Stimulated activated CD8-positive, alpha-beta memory T cell treated with anti-CD3 and anti-CD28 coated beads, Interleukin-7, amount 100 ng/mL, for 1 hour (primary cell): ENCODE measurements at places on chromosomes 3 and 15.

DNA sequence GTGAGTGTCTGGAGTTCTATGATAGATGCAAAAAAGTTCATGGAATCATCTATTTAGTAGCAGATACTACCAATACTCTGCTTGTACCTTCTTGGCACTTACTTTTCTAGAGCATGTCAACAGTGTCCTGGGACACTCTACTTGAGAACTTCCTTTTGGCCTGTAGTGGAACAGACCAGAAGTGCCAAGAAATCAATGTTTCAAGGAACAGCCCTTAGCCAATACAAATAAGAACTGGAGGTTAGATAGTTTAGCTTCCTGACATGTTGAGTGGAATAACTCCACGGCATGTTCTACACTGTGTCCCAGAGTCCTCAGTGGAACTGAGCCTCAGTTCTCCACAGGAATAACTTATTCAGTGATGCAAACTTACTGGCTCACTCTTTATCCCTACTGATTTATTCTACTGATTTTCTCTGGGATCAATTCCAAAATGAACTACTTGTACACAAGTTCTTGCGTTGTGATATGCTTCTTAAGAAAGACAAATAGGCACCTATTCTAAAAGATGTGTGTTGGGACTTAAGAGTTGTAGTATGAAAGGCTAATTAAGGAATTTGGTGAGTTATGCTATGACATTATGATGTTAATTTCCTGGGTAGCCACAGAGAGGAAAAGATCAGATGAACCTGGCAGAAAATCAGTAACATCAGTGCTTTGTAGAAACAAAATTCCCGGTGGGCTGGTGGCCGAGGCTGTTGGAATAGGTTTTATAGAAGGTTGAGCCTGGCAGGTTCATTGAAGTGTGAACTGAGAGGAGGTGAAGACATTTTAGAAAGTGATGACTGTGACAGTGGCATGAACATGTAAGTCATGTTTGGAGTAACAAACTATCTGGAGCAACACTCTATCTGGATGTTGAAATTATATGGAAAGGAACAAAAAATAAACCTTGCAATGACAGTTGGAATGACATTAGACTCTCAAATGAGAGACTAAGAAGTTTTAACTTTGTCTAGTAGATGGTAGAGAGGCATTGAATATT, 101.8 kb upstream of the RBMS3 start:
- no peak for DNase-seq

- DNase-seq = no peak
Observed at GRCh38 chr3:4666071-4666470, 172.9 kb downstream of the ITPR1 start.

DNA sequence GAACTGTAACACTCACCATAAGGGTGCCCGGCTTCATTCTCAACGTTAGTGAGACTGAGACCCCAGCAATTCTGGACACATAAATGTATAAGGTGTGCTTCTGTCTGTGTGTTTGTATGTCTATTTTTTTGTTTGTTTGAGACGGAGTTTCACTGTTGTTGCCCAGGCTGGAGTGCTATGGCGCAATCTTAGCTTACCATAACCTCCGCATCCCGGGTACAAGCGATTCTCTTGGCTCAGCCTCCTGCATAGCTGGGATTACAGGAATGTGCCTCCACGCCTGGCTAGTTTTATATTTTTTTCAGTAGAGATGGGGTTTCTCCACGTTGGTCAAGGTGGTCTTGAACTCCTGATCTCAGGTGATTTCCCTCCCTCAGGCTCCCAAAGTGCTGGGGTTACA, 43.3 kb upstream of the C2CD4B start:
- DNase-seq = no peak

GRCh38 chr3:81249540-81250029, 511.9 kb downstream of the GBE1 start:
- no peak for DNase-seq

DNA sequence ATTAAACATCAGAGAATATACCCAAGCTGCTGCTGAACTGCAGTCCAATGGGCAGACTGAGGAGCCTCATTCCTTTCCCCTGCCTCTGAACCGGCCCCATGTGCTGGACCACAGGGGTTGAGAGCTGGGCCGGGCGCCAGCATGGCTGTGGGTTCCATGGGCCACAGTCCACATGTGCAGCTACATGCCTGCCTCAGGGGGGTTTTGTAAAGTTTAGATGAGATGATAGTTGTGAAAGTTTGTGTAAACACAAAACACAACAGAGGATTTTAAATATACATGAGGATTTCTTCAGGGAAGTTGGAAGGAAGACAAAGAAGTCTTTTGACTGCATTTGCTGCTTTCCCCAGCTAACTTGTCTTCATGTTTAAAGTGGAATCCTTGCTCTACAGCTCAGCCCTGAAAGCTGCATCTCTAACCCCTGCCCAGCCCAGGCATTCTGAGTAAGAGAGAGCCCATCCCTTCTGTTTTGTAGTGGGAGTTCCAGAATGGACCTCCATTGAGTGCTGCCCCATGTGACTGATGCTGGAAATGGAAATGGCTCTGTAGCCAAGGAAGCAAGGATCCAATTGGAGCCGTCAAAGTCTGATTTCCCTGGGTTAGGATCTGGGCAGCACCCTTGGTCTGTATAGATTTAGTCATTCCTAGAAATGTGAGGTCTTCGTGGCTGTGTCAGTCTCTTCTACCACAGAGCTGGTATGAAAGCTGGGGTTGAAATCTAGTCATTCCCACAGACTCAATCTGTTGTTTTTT, 17.5 kb downstream of the SLC12A8 start:
- DNase-seq = no peak

DNA sequence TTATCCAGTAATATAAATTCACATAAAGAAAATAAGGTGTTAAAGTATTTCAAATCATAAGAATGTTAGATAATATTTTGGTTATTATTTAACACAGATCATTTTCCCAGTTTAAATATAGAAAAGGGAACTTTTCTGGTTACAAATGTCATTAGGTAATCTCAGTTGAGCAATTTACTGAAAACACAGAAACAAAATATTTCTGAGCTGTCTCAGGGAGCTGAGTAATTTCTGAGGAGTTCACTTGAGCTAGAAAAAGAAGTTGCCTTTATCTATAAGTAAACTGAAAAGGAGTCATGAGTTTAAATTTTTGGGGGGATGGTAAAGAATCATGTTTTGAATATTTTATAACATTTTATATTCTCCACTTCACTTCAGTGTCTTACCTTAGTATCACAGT, 855.4 kb upstream of the ARPP21 start:
- DNase-seq = no peak

DNA sequence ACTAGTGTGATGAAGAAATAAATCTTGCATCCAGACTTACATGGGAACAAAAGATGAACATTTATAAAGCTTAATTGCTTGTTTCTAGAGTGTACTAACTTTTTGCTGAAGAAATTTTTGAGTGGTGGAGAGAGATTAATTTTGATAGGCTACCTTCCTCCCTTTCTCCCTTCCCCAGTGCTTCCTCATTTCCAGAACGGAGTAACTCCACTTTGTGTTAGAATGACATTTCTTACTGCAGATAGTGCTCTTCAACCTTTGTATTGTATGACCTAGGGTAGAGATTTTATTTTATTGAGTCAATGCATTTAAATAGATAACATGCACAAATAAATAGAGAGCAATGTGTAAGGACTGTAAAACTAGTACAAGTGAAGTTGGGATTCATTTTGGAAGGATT, 1.9 kb downstream of the ATP1B3 start:
- DNase-seq = no peak

- no peak for DNase-seq
Observed at GRCh38 chr15:89936051-89936785, 23.5 kb upstream of the ARPIN start.

DNA sequence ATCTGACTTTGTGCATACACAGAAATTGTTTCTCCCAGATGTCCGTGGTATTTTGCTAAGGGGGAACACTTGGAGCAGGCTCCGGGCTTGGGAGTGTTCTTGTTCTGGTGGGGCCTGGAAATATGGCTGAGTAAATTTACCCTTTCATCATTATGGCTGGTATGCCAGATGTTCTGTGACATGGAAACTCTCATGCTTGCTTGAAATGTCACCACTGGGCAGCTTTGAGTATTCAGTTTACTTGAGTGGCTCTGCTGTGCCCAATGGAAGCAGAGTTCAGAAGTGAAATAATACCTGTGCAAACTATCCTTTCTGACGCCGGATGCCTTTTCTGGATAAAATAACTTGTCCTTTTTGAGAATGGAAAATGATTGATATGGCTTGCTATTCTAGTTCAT, 283.6 kb upstream of the TPM1 start:
- no peak for DNase-seq

DNA sequence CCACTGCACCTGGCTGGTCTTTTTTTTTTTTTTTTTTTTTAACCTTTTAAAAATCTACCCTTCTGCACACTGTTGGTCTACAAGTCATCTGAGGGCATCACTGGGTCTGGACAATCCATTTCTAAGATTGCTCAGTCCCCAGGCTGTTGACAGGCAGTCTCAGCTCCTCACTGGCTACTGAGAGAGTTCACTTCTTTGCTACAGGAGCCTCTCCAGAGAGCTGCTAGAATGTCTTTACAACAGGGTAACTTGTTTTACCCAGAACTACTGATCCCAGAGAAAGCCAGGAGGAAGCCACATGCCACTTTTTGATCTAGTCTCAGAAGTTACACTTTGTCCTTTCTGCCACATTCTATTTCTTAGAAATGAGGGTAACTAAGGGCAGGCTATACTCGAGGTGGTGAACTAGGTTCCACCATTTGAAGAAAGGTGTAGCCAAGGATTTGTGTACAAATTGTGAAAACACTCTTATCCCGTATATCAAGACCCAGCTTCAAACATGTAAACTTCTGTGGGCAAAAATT, 5.7 kb upstream of the CCNB2 start:
- DNase-seq = no peak

- no peak for DNase-seq
Observed at GRCh38 chr15:101148881-101149664, 102.8 kb downstream of the CHSY1 start.

- DNase-seq = no peak
Observed at GRCh38 chr3:143215059-143215458, 95.5 kb downstream of the CHST2 start.

GRCh38 chr3:42290966-42291714, 25.2 kb upstream of the CCK start:
- DNase-seq = no peak

- DNase-seq = no peak
Observed at GRCh38 chr3:32181365-32181764, 57.1 kb upstream of the CMTM8 start.

GRCh38 chr15:87369269-87369668, 887.3 kb downstream of the NTRK3 start:
- no peak for DNase-seq

- no peak for DNase-seq
Observed at GRCh38 chr3:167302678-167303077, 77.4 kb downstream of the ZBBX start.

DNA sequence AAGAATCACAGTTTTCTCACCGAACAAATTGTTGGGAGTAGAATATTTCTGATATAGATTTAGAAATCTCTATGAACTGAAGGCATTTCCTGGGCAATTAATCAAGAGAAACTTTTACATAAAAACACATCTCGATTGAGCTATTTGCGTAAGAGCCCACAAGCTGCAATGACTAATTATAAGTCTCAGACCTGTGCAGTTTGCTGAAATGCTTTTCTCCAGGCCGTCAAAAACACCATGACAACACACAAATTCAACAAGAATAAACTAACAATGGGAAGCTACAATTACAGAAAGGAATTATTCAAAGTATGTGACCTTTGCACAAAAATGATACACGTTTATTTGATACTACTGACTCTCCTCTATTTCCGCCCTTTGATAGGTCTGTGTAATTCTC, 481.2 kb upstream of the WNT5A start:
- no peak for DNase-seq

GRCh38 chr15:63324770-63325169, 47.4 kb downstream of the APH1B start:
- DNase-seq = no peak

- DNase-seq = no peak
Observed at GRCh38 chr15:85618228-85618505, 176.6 kb downstream of the KLHL25 start.

DNA sequence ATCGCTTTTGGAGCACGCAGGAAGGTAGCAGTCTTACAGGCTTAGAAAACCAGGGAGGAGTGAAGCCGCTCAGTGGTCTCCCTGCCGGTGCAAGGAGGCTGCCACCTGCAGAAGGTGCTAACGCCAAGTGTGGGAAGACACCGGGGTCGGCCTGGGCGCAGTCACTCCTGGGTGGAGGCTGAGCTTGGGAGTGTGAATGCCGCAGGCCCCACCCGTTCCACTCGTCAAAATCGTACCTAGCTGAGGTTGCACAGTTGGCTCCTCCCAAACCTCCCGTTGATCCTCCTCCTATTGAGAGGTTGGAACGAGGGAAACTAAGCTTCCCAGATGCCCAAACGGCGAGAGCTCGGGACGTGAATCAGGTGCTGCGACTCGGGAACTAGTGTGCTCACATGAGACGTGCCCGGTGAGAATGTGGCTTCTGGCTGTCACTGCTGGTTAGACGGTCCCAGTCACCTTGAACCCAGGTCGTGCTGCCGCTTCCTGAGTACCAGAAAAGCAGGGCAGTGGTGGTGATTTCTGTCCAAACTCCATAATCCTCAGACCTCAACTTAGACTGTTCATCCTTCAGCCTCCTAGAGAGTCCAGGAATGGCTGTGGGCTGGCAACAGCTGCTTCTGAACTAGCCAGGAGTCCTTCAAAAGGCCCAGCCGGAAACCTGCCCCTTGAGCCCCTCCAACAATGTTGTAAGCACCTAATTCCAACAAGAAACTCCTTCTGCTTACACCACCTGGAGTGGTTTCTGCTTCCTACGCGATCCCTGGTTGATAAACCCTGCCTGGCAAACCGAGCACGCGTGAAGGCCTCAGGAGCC, 156.0 kb downstream of the XXYLT1 start:
- no peak for DNase-seq

GRCh38 chr3:40079203-40079846, 230.2 kb upstream of the EIF1B start:
- no peak for DNase-seq

DNA sequence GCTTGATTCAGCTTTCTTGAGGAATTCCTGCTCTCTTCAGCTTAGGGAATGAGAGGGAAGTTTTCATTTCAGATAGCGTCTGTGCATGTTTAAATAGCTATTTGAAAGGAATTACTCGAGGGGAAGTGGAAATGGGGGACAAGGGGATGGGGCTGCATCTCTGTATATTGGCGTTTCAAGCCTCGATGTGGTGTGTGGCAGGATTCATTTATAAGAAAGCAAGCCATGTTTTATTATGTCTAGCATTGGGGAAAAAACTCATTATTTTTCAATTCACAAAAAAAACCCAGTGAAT, 1.0 kb downstream of the ATP2C1 start:
- DNase-seq = no peak

DNA sequence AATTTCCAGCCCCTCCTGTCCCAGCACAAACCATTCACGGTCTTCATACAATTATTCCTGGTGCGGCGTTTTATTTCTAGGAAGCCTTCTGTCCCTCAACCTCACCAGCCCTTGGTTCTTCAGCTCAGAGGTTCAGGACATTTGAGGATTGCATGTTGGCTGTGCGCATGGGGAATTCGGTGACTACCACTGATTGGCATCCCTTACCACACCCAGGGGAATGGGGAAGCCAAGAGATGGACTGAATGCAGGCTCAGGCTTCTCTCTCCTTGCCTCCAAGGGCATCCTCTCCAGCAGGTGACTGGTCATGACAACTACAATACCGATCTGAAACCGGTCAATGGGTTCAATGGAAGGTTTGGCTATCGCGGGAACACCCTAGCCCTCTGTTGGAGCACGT, 153.8 kb downstream of the MTHFS start:
- DNase-seq = no peak

GRCh38 chr3:71436337-71436736, 147.2 kb downstream of the FOXP1 start:
- no peak for DNase-seq

GRCh38 chr3:99429502-99429901, 208.9 kb upstream of the COL8A1 start:
- no peak for DNase-seq
